Mesothelial cell of epicardium (in vitro differentiated cells): ENCODE measurements at places on chromosomes 1 and 21. TPM values are rescaled to one million over a fixed set of nuclear protein-coding genes. Genes with fewer than 3 reads are reported as not detected.

DNA sequence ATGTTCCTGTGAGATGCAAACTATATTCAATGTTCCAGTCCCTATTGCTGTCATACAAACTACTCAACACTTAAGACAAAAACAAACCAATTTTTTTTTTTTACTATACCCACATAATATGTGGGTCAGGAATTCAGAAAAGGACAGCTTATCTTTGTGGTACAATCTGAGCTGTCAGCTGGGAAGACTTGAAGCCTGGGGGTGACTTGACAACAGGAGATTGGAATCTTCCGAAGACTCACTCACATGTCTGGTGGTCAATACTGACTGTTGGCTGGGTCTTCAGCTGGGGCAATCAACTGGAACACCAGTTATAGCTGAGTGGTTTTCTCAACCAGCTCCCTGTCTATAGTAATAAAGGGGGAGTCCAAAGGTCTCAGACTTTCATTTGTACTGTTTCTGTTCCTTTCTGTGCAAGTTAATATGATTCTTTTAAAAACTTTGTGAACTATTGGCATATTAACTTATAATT lies 81.7 kb upstream of the ATP1B1 start:
- no peak overlapping the region for H3K27ac ChIP-seq
- H3K4me3 ChIP-seq, result no peak overlapping the region
- no peaks in the 10 kb centered on the region for H3K36me3 ChIP-seq
- no peak for DNase-seq
- H3K4me1 ChIP-seq, result peaks cover 12% of the 10 kb centered on the region

- no peak overlapping the region for H3K4me3 ChIP-seq
- H3K27ac ChIP-seq, result peak overlapping the region; percentile 79
- H3K36me3 ChIP-seq, result no peaks in the 10 kb centered on the region
- H3K27me3 ChIP-seq, result no peaks in the 10 kb centered on the region
- peaks cover 28% of the 10 kb centered on the region for H3K4me1 ChIP-seq
Observed at GRCh38 chr21:37263827-37264600, 3.1 kb downstream of the VPS26C start.

- no peak overlapping the region for H3K4me3 ChIP-seq
- H3K36me3 ChIP-seq, result no peaks in the 10 kb centered on the region
- H3K4me1 ChIP-seq, result no peaks in the 10 kb centered on the region
- no peak overlapping the region for H3K27ac ChIP-seq
- H3K27me3 ChIP-seq, result peaks cover 61% of the 10 kb centered on the region
- peak; percentile 33 for DNase-seq
Observed at GRCh38 chr1:20411196-20411980, 74.6 kb downstream of the CAMK2N1 start.

DNA sequence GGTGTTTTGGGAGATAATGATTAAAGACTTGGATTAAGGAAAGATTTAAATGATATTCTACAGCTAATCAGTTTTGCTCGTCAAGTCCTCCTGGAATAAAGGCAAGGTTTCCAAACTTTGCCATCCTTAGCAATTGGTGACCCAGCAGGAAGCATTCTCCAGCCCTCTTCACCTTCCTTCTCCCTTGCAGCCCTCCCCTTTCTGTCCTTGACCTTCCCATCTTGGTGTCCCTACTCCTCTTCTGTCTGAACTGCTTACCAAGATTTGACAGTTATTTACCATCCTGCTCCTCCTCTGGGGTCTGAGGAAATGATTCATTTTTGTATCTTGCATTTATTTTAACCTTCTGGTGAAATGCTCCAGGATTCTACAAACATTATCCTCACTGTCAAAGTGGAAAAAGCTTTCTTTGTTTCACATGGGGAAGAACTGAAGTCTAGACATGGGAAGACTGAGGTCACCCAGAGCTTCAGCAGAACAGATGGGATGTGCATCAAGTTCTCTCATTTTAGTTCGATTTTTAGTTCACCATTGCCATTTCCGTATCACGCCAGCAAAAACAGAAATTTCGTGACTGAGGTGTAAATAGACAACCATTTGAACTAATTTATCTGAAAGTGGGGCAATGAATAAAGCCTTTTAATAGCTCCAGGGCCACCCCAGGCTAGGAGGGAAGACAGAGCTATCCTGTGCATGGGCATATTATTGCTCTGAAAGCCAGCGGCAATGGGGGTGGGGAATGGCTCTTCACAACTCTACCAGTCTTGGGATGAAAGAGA lies 504.4 kb upstream of the PLXNA2 start:
- H3K27me3 ChIP-seq, result peaks cover 43% of the 10 kb centered on the region
- no peak for DNase-seq
- H3K4me3 ChIP-seq, result no peak overlapping the region
- H3K4me1 ChIP-seq, result peaks cover 16% of the 10 kb centered on the region
- H3K27ac ChIP-seq, result no peak overlapping the region

DNA sequence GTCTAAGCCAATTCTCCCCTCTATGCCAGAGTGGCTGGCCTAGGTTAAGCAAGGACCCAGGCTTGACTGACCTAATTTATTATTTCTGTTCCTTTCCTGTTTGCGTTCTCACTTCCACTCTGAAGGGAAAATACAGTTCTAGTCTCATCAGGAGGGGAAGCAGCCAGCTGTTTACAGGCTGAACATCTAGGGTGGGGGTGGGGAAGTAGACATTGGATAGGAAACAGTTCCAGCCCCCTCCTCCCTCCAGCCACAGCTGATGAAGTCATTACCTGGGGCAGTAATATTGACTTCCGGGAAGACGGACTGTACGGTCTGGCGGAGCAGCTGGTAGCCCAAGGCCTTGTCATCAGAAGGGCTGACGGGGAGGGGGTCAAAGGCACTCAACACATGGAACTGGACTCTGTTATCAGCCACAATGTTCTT lies 17.6 kb downstream of the PM20D1 start:
- no peak overlapping the region for H3K27ac ChIP-seq
- no peaks in the 10 kb centered on the region for H3K4me1 ChIP-seq
- H3K4me3 ChIP-seq, result no peak overlapping the region
- no peaks in the 10 kb centered on the region for H3K36me3 ChIP-seq

DNA sequence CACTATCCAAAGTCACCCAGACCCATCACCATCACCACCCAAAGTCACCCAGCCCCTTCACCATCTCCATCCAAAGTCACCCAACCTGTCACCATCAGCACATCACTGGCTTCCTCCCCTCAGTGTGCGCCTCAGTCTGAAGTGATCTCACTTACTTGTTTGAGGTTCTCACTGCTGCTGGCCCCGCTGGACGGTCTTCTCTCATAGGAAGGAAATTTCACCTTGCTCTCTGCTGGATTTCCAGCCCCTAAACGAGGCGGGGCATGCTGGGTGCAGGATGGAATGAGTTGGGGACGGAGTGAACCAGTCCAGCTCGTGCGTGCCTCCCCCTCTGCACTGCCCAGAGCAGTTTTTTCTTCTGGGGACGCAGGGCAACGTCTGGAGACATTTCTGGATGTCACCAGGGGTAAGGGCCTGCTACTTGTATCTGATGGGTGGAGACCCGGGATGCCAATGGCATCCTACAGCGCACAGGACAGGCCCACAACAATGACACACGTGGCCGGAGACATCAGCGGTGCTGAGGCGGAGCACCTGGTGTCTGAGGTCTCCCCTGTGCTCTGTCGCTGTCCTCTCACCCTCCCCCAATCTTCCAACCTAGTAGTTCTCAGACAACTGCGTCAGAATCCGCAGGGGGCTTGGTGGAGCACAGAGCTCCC lies 38.6 kb downstream of the PDE9A start:
- H3K27ac ChIP-seq, result no peak overlapping the region
- H3K4me3 ChIP-seq, result no peak overlapping the region
- H3K4me1 ChIP-seq, result peaks cover 5% of the 10 kb centered on the region
- peaks cover 21% of the 10 kb centered on the region for H3K36me3 ChIP-seq
- H3K27me3 ChIP-seq, result no peaks in the 10 kb centered on the region

DNA sequence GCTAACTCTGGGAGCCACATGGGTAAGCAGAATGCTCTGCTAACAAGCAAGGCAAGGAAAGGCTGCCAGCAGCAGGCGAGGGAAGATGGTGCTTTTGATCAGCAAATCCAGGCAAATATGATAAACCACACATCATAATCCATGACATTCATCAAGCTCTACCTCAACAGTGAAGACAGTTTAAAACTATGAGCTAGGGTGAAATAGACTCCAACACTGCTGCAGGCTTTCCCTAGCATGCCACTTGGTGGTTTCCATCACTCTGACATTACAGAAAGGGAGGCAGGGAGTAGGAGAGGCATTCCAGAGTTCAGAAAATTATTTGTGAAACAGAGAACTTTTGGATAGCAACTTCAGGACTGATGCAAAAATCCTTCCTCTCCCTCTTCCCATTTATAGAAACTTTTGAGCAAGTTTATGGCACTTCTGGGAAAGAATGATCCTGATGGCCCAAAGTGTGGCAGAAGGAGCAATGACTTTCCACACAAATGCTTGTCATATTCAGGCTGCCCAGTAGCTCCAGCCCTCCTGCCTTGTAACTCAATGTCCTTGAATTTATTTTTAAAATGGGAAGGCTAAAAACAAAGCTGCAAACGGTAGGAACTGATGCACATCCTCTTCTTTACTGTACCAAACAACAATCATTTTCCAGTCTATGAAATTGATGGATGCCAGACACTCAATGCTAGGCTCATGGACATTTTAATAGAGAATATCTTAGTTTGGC lies 70.8 kb downstream of the SMYD2 start:
- H3K4me1 ChIP-seq, result peaks cover 34% of the 10 kb centered on the region
- no peak overlapping the region for H3K4me3 ChIP-seq
- peaks cover 25% of the 10 kb centered on the region for H3K36me3 ChIP-seq
- DNase-seq, result no peak
- H3K27ac ChIP-seq, result peak overlapping the region; percentile 70

GRCh38 chr1:69595486-69595885 lies 27.8 kb downstream of the LRRC7 start:
- H3K4me1 ChIP-seq, result no peaks in the 10 kb centered on the region
- H3K27me3 ChIP-seq, result peaks cover 25% of the 10 kb centered on the region
- no peak overlapping the region for H3K27ac ChIP-seq
- no peak overlapping the region for H3K4me3 ChIP-seq
- no peak for DNase-seq

DNA sequence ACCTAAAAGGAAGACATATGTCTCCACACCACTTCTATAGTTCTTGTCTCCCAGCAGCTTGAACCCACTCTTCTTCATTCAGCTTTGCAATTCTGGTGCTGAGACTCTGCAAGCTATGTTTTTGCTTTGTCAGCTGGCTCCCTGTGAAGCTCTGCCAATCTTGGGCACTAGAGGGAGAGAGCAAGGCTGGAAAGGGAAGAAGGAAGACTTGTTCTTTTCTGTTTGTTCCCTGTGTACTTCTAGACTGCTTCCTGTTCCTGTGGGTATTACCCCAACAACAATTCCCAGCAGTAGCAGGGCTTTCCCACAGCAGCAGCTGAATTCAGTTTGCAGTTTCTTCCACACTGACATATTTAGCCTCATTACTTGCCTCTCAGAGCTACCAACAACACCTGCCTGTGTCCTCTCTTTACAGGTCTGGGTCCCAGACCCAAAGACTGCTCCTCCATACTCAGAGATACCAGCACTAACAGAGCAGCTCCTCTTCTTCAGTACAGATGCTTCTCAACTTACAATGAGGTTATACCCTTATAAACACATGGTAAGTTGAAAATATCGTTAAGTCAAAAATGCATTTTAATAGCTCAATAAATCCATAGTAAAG lies 275.2 kb upstream of the NEGR1 start:
- no peak overlapping the region for H3K27ac ChIP-seq
- no peaks in the 10 kb centered on the region for H3K4me1 ChIP-seq
- no peak for DNase-seq
- H3K4me3 ChIP-seq, result no peak overlapping the region
- no peaks in the 10 kb centered on the region for H3K27me3 ChIP-seq

DNA sequence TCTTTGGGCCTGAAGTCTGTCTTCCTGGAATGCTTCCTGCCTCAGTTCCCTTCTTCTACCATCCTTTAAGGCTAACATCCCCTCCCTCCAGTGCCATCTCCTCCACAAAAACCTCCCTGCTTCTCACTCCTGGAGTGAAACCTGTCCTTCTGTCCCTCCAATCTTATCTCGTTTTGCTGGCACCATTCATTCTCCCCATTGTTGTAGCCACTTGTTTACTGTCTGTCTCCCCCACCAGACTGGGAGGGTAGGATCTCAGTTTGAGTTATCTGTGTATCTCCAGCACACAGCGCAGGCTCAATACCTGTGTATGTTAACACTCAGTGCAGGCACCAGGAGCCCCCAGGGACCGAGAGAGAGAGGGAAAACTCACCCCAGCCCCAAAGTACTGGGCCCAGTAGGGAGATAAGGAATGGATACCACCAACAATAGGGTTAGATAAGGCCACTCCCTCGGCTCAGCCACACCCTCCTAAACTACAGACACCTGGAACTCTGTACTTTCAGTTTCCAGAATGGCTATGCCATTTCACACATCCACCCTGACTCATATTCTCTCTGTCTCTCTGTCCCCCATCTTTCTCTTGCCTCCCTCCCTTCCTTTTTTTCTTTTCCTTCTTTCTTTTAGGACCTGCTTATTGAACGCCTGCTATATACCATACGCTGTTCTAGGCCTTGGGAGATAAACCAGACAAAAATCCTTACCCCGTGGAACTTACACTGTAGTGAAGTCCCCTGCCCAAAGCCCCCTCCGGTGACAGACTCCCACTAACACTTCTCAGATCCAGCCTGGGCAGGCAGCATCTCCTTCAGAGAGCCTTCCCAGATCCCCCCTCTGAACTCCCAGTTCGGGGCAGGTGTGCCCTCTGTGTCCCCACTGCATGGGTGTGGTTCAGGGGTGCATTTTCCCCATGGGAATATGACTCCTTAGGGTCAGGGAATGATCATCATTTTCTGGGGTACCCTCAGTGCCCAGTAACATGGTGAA lies 3.3 kb upstream of the SSBP3 start:
- H3K27ac ChIP-seq, result peak overlapping the region; percentile 99
- no peak overlapping the region for H3K4me3 ChIP-seq
- H3K27me3 ChIP-seq, result no peaks in the 10 kb centered on the region
- no peak for DNase-seq

DNA sequence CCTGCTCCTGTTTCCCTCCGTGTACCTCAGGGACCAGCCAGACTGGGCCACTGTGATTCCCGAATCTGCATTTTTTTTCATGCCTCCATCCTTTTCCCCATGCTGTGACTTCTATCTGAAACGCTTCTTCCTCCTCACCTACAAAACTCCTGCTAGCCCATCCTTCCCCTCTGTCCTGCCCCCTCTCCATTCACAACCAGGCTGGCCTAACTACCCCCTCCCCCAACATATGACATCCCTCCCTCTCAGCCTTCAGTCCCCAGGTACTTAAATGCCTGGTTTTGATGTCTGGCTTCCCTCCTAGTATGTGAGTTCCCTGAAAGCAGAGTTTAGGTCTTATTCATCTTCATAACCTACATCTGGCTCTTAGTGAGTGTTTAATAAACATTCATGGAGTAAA lies 82.7 kb downstream of the TAS1R2 start:
- H3K4me1 ChIP-seq, result no peaks in the 10 kb centered on the region
- no peak overlapping the region for H3K4me3 ChIP-seq
- H3K27ac ChIP-seq, result no peak overlapping the region
- H3K36me3 ChIP-seq, result no peaks in the 10 kb centered on the region
- no peak for DNase-seq

Gene CELA3A
- not detected in 3 replicates for total RNA-seq

Gene RGS1
- total RNA-seq, result 0.38 to 0.40 TPM in 2 of 3 replicates, not detected in the other

Gene CD34
- total RNA-seq, result 1.2 to 1.6 TPM (median 1.2 TPM) in 3 replicates

Gene SHE
- 0.29 to 0.54 TPM (median 0.47 TPM) in 3 replicates for total RNA-seq
